ENCODE measurements at places on chromosomes 7 and 10.

DNA sequence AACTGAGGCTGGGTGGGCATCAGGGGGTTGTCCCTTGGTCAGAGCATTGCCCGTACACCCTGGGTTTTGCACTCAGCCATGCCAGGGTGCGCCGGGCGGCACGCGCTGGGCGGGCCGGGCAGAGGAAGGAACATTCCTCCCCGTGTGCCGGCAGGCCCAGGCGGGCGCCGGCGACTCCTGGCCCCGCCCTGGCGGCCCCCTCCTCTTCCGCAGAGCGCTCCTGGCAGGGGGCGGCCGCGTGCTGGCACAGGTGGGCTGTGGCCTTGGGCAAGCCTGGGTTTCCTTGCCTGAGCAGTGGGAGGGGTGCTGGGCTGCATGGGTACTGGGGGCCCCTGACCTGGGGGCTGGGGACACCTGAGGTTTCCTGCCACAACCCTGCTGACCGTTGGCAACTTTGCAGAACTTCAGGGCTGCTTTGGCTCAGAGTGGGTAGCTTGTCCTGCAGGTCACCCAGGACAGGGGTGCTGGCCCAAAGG is 3.9 kb downstream of the LFNG start:
- no peak for DNase-seq

DNA sequence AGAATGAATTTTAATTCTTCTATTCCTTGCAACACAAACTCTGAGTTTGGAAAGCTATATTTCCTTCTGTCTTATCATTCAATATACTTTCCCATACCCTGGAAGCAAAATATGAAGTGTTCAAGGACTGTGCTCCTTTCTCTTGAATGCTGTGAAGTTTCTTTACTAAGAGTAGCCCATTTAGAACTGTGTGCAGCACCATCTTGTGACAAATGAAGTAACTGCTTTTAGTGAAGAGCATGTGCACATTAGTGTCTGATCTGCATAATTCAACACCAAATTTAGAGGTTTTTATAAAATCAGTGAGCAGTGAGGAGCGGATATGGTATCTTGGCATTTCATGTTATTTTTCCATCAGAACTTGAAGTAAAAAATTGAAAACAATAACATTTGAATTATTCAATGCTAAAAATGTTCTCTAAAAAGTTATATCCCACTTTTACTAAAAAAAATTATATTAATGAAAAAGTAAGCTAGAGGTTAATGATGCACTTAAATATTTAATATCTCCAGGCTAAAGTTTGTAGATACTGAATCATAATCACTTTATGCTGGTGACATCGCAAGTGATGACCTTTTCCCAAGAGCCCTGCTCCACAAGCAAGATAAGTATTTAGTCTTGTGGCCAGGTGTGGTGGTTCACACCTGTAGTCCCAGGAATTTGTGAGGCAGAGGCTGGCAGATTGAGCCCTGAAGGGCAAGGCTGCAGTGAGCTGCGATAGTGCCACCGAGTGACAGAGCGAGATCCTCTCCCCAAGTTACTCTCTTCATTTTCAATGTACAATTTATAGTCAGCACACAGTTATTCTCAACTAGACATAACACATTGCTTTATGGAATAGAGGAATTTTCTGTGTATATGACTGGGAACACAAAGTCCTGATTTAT is 108.8 kb upstream of the PCLO start:
- no peak for DNase-seq

- DNase-seq, result no peak
Observed at GRCh38 chr10:75770626-75771081, 339.2 kb downstream of the LRMDA start.

DNA sequence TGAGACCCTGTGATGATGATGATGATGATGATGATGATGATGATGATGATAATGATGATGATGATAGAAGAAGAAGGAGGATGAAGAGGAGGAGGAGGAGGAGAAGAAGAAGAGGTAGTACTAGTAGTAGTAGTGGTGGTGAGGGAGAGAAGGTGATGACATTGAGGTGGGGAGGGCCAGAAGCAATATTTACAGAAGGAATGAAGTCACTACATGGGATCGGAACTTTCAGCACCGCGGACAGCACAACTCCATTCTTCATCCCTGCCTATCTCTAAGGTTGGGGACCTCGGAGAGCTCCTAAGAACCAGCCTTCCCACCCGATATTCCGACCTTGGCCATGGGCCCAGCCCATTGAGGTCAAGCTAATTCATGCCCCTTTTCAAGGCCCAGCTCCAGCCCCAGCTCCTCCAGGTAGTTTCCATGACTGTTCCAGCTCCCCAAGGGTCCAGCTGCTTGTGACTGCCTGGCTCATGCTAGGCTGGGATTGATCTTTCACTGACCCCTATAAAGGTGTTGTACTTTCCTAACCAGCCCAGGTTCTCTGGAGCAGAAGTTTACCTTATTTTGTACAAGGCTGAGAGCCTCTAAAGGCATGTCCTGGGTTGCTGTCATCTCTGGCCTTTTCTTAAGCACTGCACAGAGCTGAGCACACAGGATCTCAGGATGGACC is 10.3 kb downstream of the CRHR2 start:
- no peak for DNase-seq

GRCh38 chr10:3779158-3779741 is 5.8 kb downstream of the KLF6 start:
- no peak for DNase-seq

DNA sequence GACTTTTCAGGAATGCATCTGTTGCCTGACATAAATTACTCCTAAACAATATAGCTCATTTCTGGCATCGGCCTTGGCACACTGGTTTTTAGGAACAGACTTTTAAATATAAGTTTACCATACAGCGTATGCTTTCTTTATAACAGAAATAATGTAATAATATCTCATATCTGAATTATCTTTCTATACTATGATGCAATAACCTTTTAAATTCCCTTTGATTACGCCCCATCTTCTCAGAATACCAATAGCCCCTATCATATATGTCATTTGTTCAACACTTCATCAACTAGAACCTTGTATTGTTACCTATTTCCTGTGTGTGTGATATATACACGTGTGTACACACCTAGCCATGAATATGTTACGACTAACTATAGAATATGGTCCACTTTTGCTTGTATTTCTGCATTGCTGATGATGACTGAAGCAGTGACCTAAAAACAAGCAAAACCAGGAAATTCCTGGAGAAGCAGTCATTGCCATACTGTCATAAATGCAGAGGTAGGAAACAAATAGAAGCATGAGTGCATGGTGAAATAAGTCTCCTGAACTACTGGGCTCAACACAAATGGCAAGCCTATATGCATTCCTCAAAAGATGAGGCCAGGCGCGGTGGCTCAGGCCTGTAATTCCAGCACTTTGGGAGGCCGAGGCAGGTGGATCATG is 618.4 kb upstream of the NRP1 start:
- no peak for DNase-seq

GRCh38 chr10:18542832-18543231 is 108.6 kb downstream of the NSUN6 start:
- no peak for DNase-seq

DNA sequence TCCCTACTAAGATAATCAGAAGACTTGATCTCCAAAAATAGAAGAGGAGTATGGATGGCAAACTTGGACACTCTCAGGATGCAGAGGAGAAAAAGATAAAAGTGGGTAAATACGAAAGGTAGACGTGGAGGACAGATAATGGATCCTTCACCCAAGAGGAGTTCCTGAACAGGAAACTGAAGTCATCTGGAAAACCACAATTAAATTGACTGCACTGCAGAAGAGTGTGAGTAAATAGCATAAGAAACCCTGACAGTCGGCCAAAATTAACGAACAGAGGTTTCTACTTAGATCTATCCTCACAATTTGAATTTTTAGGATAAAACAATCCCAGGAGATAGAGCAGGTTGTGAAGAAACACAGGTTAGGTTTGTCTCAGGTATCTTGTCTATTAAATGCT is 70.5 kb downstream of the SDK1 start:
- no peak for DNase-seq

DNA sequence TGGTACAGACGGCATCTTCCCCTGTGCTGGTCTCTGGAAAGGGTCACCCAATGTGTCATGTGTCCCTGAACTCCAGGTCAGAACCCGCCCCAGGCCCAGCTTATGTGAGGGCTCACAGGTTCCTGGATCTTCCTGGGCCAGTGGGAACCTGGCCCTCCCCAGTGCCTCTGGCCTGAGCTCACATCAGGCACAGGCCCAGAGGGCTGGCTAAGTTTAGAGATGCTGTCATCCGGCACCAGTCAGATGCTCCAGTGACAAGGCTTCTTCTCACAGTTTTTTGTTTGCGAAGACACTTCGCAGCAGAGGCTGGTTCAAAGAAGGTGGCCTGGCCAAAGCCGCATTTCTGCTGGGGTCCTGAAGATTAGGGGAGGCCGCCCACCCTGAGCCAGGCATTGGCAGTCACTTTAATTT is 11.8 kb downstream of the CAMK2B start:
- DNase-seq, result no peak

Measured in GM19239 (cell line).